ENCODE measurements at places on chromosomes 2 and 18.

- DNase-seq, result no peak
These were observed 407.3 kb upstream of the CDH20 start for GRCh38 chr18:60925892-60926291.

DNA sequence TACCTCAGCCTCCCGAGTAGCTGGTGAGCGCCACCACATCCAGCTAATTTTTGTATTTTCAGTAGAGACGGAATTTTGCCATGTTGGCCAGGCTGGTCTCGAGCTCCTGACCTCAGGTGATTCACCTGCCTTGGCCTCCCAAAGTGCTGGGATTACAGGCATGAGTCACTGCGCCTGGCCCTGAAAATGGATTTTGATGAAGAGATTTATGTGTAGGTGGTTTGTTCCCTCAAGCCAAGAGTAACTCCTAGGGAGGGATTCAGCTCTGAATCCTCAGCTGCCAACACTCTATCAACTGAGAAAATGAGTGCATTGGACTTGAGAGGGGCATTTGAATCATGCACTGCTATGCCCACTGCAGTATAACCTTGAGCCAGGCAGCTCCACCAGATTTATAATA, 17.5 kb upstream of the LIPG start:
- no peak for DNase-seq

DNA sequence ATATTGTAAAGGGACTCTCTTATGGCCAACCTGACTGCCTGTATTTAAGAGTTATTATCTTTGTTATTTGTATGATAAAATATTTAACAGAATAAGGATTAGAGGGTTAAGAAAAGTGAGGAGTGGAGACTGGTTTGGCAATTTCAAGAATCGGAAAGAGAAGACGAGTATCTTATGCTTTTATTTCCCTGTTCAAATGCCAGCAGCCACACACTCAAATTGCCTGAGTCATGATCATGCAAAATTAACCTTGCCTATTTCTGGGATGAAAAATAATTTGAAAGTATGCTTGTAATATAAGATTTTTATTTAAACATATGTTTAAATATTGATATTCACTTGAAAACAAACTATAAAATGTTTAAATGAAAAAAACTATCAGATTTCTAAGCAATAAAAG, 188.6 kb downstream of the CD226 start:
- DNase-seq, result no peak

- DNase-seq, result no peak
These were observed 43.2 kb upstream of the FHL2 start for GRCh38 chr2:105442056-105442455.

DNA sequence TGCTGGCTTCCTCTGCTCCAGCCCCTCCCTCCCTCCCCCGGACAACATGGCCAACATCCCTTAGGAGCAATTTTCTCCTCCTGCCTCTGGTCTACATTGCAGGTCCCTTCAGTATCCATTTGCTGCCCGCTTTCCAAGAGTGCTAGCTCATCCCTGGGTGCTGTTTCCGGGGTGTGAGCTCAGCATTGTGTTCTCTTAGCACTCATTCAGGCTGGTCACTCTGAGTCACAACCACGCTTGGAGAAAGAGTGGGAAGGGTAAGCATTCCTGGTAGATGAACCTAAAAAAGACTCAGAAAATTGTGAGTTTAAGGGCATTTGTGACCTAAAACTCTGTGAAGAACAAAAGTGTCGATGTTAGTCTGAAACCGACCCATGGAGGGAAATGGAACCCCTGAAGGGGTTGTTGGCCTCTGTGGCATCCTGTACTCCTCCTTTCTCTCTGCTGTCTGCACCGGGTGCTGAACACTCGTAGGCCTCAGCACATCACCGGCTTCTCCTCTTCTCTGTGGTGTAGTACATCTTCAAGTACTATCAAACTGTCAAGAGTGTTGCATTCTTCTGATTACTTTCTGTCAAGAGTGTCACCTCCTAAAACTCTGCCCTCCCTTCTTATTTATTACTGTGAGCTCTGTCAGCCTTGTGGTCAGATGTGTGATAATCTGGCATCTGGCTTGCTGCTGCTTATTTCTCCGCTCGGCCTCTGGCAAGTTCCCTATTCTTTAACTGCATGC, 73.0 kb downstream of the CTNNA2 start:
- DNase-seq, result no peak

- no peak for DNase-seq
These were observed 66.8 kb downstream of the CRACDL start for GRCh38 chr2:98869272-98869641.

DNA sequence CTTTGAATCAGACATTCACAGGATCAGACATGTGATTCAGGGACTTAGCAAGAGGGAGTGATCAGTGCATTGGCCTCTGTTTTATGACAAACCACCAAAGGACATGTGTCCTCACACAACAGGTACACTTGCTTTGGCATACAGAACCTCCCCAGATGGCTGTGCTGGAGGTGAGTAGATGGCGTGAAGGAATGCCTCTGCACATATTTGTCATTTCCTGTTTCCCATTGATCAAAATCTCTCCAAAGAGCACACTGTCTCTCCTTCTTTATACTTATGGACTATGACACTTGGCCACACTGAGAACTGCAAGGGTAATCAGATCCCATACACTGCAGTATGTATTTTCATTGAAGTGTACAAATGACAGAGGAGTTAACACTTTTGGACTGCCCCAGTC, 927.6 kb downstream of the TSN start:
- DNase-seq, result no peak

DNA sequence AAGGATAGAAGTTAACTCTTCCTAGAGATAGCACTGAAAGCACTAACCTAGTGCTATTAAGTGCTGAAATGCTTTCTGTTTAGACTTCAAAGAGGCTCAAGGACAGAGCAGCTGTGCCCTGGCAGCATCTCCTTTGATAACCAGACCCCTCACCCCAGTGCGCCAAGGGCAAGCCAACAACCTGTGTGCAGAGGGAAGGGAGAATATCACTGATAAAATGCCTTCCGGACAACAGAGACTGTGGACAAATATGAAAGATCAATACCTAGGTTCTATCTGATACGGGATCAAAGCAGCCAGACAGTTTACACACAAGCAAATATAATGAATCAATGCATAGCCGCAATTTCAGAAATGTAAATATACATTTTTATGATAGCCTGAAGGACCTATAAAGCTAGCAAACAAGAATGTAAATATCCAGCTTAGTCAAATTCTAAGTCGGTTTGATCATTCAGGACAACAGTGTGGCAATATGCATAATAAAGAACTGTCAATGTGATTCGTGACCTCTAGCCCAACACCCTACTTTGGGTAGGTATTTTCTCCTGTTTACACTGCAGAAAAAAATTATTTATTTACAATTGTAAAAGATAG, 91.8 kb upstream of the RFX8 start:
- DNase-seq, result no peak

DNA sequence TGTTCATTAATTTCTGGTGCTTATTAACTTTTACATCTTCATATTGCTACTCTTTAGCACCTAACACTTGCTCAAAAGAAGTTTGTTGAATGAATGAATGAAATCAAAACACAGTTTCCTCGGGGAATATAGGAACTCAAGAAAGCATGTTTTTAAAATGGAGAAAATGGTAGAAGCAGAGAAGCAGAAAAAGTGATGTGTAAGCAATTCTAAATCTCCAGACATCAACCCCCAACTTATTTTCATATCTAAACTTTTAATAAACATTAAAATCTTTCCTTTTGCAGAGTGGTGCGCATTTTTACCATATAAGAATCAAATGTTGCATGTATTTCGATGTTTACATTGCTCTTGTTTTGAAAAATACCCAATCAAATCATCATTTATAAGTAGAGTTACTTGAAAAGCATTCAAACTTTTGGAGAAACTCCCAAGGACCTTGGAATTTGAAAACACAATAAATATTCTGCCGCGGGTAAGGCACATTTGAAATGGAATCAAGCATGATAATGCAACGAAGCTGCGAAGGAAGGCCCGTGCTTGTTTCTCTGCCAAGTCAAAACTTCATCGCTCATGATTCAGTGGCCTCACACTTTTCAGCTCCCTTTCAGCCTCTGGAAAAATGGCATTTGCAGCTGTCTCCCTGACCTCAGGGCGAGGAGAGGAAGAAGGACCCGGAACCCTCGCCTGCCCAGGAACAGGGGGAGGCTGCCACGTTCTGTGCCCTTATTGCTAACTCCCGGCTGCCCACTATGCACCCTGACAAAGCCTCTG, 26.7 kb upstream of the SMIM21 start:
- no peak for DNase-seq

DNA sequence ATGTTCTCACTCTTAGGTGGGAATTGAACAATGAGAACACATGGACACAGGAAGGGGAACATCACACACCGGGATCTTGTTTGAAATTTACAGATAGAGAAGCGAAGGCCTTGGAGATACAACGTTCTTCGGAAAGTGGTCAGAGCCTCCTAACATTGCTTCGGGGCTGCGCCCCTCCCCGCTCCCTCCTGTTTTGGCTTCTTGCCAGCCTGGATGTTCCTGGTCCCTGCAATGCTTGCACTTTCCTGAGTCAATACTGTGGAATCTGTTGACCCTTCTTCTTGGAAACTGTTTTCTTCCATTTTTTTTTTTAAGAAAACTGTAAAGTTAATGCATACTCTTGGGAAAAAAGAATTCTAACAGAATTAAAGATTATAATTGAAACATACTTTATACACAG, 360.8 kb downstream of the SOCS6 start:
- no peak for DNase-seq

- DNase-seq, result no peak
These were observed 82.3 kb downstream of the NDUFA10 start for GRCh38 chr2:239942871-239943311.

DNA sequence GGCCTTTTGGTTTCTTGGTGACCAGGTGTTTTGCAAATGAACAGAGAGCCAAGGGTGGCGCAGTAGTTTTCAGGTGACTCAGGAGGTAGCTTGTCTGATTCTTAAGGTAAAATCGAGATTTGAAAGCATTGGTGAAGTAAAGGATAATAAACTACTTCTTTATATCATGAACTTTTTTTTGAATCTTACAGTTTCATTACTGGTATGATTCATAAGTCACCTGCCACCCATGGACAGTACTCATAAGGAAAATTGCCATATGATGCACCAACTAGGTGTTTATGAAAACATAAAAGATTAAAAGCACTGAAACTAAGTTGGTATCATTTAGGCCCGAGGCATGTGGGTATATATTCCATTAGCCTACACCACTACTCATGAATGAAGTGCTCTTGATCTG, 84.1 kb upstream of the MGAT5 start:
- no peak for DNase-seq

- no peak for DNase-seq
These were observed 59.1 kb downstream of the ZEB2 start for GRCh38 chr2:144460727-144461307.

- DNase-seq, result no peak
These were observed 323.9 kb upstream of the RND3 start for GRCh38 chr2:150811259-150811855.

GRCh38 chr18:32707147-32707546, 65.7 kb downstream of the KLHL14 start:
- no peak for DNase-seq

DNA sequence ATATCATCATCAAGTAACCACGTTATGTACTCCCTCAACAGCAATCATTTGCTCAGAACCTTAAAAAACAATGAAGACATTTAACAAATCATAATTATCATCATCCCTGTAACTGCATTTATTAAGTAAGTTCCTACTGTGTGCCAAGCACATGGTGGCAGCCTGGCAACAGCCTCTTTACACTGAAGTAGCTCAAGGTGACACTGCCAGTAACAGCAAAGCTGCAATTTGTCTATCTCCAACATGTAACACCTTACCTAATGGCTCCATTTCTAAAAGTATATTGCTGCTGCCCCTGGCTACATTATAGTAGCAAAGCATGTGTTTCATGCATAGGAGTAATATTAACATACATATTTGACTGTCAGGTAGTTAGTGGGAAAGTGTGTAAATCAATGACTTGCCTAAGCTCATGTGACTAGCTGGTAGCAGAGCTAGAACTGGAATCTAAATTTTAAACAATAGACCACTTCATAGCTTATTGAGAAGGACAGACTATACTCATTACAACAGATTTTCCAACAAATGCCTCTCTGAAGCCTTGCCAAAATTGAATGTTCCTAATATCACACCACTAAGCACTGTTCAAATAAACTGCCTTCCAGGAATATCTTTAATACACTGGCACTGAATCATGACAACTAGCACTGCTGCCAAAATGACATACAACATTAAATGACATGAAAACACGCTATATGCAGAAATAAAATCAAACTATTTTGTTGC, 86.7 kb downstream of the L3MBTL4 start:
- DNase-seq, result no peak

DNA sequence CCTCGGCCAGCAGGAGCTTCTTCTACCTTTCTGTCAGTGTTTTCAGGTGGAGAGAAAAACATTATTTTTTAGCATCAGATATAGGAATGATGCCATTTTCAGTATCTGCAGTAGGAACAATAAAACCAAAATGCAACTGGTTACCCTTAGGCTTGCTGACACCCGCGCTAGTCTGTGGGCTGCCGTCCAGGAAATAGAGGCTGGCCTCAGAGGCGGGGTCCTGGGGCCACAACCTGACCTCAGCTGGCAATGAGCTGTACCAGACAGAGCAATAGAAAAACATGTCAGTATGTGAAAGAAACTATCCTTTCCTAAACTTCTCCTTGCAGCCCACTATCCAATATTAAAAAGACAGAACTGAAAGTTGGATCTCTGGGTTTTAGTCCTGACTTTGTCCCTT, 4.6 kb upstream of the ST6GAL2 start:
- no peak for DNase-seq

- no peak for DNase-seq
These were observed 1042.3 kb upstream of the NRXN1 start for GRCh38 chr2:52074130-52074719.

- no peak for DNase-seq
These were observed 60.6 kb downstream of the SCG2 start for GRCh38 chr2:223541546-223541945.

- DNase-seq, result no peak
These were observed 30.3 kb upstream of the CATIP start for GRCh38 chr2:218326315-218326714.

DNA sequence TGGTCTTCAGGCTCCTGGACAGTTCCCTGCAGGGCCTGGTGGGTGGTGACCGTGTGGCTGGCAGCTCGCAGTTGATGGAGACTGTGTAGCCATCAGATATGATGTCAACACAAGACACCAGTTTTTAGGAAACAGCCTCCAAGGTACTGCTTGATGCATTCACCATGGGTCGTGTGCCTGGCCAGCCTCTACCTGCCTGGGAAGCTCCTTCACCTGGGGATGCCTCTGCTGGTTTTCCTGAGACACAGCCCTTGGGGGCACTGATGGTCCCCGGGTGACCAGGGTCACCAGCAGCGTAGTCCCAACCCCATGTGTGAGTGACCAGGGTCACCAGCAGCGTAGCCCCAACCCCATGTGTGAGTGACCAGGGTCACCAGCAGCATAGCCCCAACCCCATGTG, 33.6 kb upstream of the KCNG2 start:
- no peak for DNase-seq

DNA sequence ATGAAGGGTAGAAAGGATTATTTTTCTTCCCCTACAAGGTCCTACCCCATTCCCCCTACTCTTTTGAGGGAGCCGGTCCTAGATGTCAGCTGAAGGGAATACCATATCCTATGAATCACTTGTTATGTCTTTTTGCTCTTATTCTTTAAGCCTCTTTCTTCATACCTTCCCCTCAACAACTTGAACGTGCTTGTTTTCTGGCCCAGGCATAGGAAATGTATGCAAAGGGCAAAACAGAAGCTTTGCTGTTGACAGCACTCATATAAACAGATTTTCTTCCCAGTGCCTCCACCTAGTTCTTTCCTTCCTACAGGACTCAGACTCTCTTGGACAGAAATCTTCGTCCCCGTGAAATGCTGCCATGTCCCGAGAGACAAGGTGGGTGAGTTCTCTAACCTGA, 64.6 kb downstream of the TMEM17 start:
- DNase-seq, result no peak

- no peak for DNase-seq
These were observed 381.7 kb upstream of the NT5C1B start for GRCh38 chr2:18971069-18971378.

- no peak for DNase-seq
These were observed 210.9 kb downstream of the TWIST2 start for GRCh38 chr2:239058766-239059165.

Data from GM18507 (cell line).